AG10803 (cell line): ENCODE measurements at places on chromosomes 7 and 10.

DNA sequence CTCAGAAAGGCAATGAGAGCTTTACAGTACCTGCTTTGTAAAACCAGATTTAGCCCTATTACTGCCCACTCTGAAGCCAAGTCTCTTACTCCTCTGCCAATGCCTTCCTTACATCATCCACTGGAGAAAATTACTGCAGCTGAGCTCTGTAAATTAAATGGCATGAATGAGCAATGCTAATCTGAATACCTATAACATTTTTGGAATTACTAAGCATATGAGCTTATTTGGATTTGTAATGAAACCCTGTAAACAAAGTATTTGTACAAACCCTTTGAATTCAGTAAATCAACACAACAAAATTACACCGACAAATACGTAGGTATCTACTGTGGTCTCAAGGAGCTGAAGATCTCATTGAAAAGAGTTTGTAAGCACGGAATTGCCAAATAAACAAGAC is 12.1 kb upstream of the CCNY start:
- DNase-seq: peak; percentile 75

- DNase-seq: no peak
These were observed 745.8 kb downstream of the SUGCT start for GRCh38 chr7:40880581-40880980.

- DNase-seq: no peak
These were observed 49.5 kb upstream of the ZNF138 start for GRCh38 chr7:64744680-64745079.

DNA sequence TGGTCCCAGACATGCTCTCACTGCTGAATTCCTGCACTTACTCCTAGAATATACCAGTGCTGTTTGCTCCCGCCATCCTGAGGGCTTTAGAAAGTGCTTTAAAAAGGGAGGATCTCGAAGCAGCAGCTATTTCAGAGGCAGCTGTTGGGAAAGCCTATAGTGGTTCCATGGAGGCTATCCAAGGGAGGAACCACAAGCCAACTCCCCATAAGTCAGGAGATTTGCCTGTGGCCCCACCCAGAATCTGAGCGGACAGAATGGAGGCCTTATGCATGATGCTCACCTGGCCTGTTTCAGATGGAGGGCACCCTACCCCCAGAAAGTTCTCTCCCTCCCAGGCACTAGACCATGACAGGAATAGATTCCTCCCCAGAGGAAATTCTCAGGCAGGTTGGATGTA is 2.3 kb upstream of the KCNIP2 start:
- DNase-seq: no peak

DNA sequence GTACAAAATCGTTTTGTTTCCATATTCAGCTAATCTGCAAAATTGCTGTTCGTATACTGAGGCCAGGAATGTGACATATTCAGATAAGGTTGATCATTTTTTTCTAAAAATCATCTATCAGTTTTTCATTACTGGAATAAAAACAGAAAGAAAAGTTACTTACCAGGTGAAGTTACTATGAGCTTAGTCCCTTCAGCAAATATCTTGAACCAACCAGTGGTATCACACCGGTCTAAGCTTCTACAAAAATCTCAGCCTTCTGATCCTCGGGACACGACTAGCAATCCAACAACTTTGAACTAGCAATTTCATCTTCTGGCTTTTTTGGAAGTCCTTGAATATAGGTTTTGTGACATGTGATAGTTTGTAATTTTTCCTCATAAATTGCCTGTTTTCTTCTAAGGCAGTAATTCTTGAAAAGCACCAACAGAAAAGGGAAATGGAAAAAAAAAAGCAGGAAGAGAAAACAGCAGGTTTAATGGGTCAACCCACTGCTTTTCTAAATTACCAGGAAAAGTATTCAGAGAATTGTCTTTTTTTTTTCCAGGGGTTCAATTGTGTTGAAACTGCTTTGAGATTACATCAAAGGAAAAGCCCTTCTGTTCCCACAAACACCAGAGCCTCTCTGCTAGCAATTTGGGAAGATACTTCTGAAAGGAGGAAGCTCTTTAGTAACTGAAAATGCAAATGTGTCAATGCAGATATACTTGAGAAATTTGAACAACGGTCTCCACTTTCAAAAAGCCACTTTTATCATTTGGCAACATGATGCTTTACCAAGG is 2.9 kb upstream of the TARP start:
- no peak for DNase-seq

- DNase-seq: no peak
These were observed 108.8 kb upstream of the FEZF1 start for GRCh38 chr7:122413339-122413738.

GRCh38 chr7:64101943-64102655 is 56.9 kb downstream of the ZNF727 start:
- DNase-seq: no peak

DNA sequence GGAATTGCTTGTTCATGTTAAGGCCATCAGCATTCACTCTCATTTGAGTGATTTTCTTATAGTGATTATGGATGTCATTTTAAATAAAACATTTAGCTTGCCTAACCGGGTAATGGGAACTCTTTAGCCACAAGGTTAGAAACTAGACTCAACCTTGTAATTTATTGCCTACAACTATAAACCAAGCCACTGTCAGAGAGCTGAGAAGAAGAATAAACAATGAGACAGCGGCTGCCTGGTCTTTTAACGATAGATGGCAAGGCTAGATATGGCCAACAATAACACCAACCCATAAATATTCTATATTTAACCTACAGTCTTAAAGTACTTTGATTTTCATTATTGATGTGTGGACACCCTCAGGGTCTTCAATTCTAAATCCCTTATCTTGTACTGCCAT is 27.8 kb upstream of the INHBA start:
- DNase-seq: no peak

- no peak for DNase-seq
These were observed 355.7 kb upstream of the STEAP1 start for GRCh38 chr7:89798599-89798996.

- DNase-seq: no peak
These were observed 67.7 kb upstream of the CC2D2B start for GRCh38 chr10:95840121-95840520.

DNA sequence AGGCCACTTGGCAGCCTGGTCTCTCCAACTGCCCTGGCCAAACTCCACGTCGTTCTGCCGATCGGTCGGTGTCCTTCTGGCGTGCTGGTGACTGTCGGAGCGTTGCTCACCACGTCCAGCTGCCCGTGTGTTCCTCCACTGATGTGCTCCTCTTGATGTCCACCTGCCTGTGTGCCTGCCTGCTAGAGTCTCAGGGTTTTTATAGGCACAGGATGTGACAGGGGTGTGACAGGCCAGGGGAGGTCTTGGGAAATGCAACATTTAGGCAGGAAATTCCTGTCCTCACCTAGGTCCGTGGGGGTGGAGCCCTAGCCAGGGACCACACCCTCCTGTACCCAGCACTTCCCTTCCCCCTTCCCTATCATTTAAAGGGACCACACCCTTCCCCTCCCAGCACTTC is 25.2 kb upstream of the CFAP46 start:
- DNase-seq: no peak

DNA sequence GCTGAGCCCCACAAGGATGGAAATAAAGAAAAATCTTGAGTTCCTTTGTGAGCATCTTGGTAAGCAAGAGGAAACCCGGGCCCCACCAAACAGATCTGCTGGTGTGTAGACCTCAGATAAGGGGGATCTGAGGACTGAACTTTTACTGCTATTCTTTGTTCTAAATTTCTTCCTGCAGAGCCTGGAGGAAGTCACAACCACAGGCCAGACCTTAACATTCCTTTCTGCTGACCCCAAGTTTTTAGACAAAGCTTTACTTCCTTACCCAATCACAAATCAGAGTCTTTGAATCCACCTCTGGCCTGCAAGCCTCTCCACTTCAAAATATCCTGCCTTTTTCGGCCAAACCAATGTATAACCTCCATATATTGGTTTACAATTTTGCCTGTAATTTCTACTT is 352.6 kb upstream of the AUTS2 start:
- peak; percentile 35 for DNase-seq

- DNase-seq: no peak
These were observed 23.3 kb downstream of the DNAH11 start for GRCh38 chr7:21566094-21566493.

GRCh38 chr10:118107040-118107439 is 60.3 kb upstream of the RAB11FIP2 start:
- DNase-seq: peak; percentile 23

GRCh38 chr7:64078699-64078994 is 33.4 kb downstream of the ZNF727 start:
- no peak for DNase-seq

DNA sequence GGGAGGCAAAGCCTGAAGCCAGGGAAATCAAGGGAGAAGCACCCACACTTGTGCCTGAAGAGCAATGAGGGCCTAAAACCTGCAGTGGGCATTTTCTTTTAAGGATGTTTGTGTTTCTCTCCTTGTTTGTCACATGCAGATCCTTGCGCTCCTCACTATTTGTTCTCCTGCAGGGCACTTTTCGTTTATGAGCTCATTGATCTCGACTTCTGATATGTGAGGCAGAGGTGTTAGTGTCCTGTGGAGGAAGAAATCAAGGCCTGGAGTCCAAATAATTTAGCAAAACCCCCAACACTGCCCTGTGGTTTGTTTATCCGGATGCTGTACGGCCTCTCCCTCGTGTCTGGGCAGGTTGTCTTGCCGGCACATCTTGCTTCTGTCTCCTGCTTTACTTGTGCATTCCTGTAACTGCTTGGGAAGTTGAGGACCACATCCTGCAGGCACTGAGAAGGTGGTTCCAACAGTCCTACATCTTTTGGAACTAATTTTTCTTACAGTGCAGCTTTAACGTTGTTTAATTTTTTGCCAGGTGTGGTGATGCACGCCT is 13.7 kb downstream of the UBE3C start:
- DNase-seq: no peak

DNA sequence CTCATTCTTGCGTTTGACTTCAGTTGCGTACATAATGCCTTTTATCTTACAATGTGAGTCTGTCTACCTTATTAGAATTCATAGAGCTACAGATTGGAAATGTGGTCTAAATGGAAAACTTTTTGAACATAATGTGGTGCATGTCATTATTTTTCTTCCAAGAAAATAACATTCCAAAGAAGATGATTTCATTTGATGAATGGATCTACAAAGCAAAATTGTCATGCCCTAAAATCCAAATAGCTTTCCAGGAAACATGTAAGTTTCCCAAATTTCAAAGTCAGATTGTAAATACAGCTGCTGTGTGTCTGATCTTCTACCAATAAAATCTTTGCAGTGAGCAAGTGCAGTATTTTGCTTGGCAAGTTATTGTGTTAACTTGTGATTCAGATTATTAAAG is 101.8 kb upstream of the FZD8 start:
- no peak for DNase-seq

DNA sequence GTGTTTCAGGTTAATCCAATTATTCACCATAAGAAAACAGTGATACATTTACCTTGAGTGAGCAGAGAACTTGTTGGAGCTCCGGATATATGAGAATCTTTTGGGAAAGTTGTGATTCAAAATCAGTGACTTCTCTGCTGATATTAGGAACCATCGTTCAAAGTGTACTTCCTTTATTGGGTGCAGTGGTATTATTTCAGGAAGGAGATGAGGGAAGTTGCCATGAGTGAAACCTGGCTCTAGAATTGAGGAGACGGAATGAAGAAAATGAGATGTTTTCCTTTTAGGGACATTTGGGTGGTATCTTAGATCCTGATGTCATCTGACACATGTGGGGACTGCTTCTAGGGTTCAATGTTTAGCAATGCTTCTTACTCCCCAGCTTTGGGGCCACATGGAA is 343.9 kb downstream of the ABCA13 start:
- DNase-seq: no peak

- DNase-seq: no peak
These were observed 182.9 kb downstream of the SORCS1 start for GRCh38 chr10:106981452-106982075.

DNA sequence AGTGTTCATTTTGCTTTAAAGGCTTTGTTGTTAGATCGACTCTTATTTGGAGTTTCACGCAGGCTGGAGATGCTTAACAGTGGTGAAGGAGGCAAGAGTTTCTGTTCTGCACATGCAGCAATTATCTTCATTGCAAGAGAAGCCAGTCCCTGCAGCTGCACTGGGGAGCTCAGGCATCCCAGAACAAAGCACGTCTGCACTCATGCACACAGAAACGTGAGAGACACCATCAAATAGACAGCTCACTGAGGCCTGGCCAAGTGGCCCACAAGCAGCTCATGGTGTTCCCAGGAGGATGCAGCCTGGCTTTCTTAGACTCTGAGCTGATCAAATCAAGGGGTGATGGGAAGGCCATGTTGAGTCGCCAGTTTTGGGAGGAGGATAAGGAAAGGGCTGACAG is 246.1 kb downstream of the CREB5 start:
- DNase-seq: no peak

GRCh38 chr10:25902002-25902401 is 32.0 kb upstream of the MYO3A start:
- DNase-seq: no peak

- DNase-seq: peak; percentile 5
These were observed 233.4 kb downstream of the GPR37 start for GRCh38 chr7:124532166-124532565.

DNA sequence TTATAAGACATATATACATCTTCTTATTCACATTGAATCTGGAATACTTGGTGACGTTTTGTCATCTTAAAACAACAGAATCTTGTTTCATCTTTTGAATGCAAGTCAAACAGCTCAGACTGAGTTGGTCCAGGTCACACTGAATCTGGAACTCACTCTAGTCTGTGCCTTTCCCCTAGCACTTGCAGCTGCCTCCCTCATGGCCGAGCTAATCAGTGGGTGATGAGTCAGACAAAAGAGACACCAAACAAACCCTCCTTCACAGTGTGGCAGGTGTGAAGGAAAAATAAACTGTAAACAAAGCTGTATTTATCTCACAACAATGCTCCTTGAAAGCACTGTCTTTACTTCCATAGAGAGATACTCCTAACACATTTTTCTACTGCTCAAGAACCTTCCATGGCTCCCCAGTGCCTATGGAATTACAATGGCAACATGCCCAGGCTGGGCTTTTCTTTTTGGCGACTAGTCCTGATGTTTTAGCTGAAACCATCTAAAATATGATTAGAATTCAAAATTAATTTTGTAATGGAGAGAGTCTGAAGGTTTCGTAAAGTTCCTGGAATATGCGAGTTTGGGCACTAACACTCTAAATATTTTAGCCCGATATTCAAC is 140.0 kb downstream of the ZNF365 start:
- no peak for DNase-seq
